Esophagus muscularis mucosa (tissue), 4 donors: ENCODE measurements at places on chromosomes 5 and 9. TPM values are rescaled to one million over a fixed set of nuclear protein-coding genes. Genes with fewer than 3 reads are reported as not detected.

Gene INSL6
- not detected for total RNA-seq

GRCh38 chr9:109037946-109038715 is 24.8 kb upstream of the CTNNAL1 start:
- no peak for DNase-seq

Gene SLC6A3
- total RNA-seq, result not detected

DNA sequence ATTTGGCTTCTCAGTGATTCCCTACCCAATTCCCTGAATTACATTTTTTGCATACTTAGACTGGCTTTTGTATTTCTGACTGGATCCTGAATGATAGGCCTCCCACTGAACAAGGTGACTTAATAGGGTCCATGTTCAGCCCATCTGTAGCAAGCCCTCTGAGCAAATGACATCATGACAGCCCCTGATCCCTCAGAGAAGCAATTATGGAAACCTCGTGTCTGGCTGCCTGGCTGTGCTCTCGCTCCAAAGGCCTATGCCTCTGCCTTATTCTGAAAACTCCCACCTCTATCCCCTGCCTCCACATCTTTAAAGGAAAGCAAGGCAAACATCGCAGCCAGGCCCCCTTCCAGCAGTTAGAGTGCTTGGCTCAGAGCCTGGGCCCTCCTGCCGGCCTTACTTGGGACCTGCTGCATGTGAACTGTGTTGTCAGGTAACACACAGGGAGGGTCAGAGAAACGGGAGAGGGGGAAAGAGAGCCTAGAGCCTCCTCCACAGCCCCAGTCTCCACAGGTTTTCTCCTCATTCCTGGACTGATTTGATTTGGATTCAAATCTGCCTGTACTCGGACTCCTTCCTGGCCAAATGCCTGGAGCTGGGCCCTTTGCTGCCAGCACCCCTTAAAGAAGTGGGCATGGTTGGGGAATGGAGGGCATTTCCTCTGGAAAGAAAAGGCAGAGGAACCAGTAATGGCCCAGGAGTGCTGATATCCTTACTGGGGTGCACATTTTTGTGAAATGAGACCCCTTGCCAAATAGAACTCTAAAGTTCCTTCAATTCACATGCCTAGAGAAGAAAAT is 3.8 kb downstream of the DCANP1 start:
- DNase-seq, result peak; percentile 47

- DNase-seq, result no peak
Measured at GRCh38 chr5:179814090-179814489, 6.6 kb upstream of the SQSTM1 start.

Gene ELAVL2
- total RNA-seq, result 0.86 TPM

GRCh38 chr9:123871781-123872180 is 58.1 kb downstream of the DENND1A start:
- DNase-seq, result no peak

GRCh38 chr5:104186510-104186909 is 623.9 kb upstream of the NUDT12 start:
- no peak for DNase-seq

GRCh38 chr5:122915717-122916461 is 70.5 kb downstream of the SNX24 start:
- no peak for DNase-seq

DNA sequence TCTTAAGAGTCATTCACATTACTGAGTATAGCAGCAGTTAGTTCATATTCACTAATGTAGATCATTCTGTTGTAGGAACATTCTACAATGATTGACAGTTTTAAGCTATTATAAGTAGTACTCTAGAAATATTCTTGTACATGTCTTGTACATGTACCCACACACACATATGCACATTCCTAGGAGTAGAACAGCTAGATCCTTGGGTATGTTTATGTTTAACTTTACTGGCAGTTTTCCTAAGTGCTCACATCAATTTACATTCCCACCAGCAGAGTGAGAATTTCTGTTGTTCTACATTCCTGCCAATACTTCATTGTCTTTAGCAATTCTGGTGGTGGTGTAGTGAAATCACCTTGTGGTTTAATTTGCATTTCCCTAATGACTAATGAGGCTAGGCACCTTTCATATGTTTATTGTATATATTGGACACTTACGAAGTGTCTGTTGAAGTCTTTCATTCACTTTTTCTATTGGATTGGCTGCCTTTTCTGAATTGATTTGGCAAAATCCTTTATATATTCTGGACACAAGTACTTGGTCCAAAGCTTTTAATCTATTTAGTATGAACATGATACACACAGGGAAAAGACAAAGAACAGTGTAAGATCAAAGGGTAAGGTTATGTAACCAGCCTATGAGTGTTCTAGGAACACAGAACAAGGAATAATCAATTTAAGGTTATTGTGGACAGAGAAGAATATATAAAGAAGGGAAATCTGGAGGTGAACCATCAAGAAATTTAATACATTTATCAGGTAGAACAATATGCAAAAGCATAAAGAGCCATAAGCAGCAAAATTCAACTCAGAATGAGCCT is 95.6 kb downstream of the MLLT3 start:
- no peak for DNase-seq

- no peak for DNase-seq
Measured at GRCh38 chr5:149219584-149219983, 52.1 kb upstream of the AFAP1L1 start.

DNA sequence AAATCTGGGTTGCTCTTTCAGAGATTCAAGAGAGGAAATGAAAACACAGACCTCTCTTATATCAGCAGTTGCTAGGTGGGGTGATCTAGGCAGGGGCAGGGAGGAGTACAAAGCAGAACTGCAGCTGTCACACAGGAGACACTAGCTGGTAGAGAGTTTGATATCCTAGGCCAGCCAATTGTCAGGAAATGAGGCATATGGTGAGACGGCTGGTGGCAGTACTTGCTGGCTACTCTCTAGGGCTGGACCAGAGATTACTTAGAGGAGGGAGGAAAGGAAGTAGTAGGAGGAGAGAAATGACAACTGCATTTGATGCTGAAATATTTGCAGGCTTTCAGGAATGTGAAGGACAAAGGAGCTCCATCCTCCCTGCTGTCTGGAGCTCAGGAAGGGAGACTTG is 113.8 kb downstream of the TRIM32 start:
- DNase-seq, result no peak

DNA sequence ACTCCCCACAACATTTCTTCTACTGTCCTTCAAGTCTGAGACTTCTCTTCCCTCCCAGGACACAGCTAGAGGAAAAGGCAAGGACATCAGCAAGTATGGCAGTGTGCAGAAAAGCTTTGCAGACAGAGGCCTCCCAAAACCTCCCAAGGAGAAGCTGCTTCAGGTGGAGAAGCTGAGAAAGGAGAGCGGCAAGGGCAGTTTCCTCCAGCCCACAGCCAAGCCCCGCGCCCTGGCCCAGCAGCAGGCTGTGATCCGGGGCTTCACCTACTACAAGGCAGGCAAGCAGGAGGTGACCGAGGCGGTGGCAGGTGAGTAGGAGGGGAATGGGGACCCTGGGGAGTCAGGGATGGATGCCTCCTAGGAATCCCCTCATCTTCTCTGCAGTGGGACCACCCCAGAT is 24.4 kb downstream of the OLFML2A start:
- no peak for DNase-seq

GRCh38 chr9:121088576-121088975 is 13.8 kb downstream of the CNTRL start:
- DNase-seq, result no peak

- DNase-seq, result no peak
Measured at GRCh38 chr9:112063151-112063550, 111.9 kb downstream of the SUSD1 start.

DNA sequence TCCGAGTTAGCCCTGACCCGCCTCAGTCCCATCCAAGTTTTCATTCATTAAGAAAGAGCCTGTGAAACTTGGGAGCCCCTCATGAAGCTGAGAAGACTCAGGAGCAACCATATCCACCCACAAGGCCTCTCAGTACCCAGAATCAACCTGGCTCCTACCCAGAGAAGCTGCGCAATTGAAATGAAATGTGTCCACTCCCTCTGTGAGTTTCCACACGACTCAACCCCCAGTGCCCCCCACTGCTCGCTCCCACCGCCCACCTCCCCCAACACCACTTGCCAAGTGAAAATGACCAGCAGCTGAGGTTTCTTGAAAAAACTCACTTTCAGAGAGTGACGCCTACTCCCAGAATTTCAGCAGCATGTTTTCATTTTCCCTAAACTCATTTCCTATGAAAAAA is 104.6 kb downstream of the CDK5RAP2 start:
- DNase-seq, result peak; percentile 77

- DNase-seq, result no peak
Measured at GRCh38 chr5:111743512-111743911, 13.5 kb downstream of the NREP start.

Gene TMEM171
- total RNA-seq, result not detected

GRCh38 chr5:107072967-107073366 is 597.8 kb downstream of the EFNA5 start:
- DNase-seq, result no peak

DNA sequence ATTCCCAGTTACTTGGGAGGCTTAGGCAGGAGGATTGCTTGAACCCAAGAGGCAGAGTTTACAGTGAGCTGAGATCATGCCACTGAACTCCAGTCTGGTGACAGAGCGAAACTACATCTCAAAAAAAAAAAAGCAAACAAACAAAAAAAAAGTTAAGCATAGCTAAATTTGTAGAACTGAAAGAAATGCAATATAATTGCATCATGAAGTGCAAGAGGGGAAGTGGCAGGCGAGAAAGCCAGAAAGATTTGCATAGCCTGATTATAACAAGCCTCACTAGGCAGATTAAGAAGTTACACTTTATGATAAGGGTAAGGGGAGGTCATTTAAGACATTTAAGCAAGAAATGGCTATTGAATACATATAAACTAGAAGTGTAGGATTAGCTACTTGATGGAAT is 187.1 kb downstream of the EDIL3 start:
- no peak for DNase-seq

- no peak for DNase-seq
Measured at GRCh38 chr5:33892620-33893137, 889 bp upstream of the ADAMTS12 start.

Gene TARS1
- 87.3 TPM for total RNA-seq

Gene WWC1
- 3.5 TPM for total RNA-seq

Gene DMRT3
- total RNA-seq, result not detected

Gene TBCA
- total RNA-seq, result 147 TPM

Gene POLR1E
- 17.4 TPM for total RNA-seq

DNA sequence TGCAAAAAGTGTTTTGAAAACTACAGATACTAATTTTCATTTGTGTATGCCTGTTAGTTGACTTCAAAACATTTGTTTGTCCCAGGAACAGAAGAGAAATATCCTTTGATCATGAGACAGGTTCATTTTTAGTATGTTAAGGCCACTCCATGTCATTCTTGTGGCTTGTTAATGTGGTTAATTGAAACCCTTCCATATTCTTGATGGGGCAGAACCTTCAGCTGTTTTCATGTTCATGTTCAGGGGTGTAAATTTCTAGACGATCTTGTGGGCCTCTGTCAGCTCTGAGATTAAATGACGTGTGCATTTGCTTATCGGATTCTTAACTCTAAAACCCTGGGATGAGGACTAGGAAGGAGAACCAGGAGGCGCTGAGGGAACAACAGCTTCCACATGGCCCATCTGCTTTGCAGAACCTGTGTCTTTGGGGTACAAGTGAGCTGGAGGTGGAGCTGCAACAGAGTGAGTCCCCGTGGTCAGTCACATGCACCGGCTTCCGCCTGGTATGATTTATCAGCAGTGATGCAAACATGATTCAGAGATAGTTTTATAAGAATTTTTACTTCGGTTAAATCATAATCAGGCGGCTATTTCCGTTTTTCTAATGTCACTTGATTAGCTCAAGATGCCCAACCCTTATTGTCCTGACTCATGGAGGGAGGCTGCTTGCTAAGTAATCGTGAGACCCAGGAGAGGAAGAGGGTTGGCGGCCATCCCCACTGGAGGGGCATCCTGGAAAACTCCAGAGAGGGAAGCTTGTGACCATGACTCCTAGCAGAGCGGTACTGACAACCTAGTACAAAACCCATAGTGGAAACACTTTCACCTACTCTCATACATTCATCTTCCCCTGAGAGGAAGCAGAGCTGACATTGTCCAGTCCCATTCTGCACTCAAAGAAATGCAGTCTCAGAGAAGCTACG is 138.4 kb downstream of the C9orf152 start:
- no peak for DNase-seq

GRCh38 chr9:4197548-4197947 is 102.3 kb downstream of the GLIS3 start:
- DNase-seq, result peak; percentile 62

Gene CARD6
- total RNA-seq, result 9.5 TPM

Gene ZNF454
- 4.8 TPM for total RNA-seq

Gene LHFPL2
- 31.6 TPM for total RNA-seq

DNA sequence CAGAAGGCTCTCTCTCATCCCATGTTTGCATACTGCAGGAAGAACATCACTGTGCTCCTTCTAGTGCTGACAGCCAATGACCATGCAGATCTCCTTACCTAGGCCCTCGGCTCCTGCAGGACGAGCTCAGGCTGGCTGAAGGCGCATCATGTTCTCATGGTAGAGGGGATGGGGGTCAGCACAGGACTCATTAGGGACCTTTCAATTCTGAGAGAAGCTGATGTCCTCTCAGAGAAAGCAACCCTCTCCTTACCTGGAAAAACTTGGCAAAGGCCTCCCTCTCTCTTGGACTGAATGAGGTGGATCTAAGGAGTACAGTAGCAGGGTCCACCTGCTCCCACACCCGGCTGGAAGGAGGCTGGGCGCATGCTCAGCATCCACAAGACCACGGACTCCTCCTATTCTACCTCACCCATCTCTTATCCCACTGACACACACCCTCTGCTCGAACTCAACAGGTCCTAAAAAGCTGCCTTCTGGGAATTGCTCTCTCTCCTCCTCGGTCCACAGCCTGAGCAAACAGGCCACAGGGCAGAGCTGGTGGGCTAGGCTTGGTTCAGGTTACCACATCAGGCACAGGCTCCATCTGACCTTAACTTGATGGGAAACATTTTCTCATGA is 2.9 kb downstream of the IPPK start:
- DNase-seq, result peak; percentile 91

DNA sequence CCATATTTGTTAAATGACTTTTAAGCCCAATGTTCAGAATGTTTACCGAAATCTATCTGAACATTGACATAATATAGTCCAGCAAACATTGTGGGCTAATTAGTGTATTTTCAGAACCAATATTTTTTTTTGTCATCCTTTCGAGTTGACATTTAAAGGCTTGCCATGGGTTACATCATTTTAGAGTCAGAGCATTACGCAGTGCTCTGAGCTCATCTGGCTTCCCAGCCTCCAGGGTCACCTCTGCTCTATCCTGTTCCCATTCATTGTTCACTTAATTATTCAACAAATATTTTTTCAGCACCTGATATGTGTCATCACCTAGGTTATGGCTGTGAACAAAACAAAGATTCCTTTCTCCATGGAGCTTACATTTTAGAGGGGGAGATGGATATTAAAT is 80.2 kb downstream of the SREK1 start:
- DNase-seq, result peak; percentile 17

GRCh38 chr5:100165309-100165708 is 369.9 kb upstream of the FAM174A start:
- no peak for DNase-seq

- no peak for DNase-seq
Measured at GRCh38 chr5:63164838-63165535, 586.4 kb downstream of the LRRC70 start.

GRCh38 chr5:10984021-10984715 is 223.1 kb upstream of the DAP start:
- no peak for DNase-seq

GRCh38 chr9:135811801-135812200 is 95.5 kb downstream of the CAMSAP1 start:
- DNase-seq, result no peak

Gene SHROOM1
- total RNA-seq, result 11.2 TPM
